ENCODE measurements at places on chromosomes 7 and 10.

- no peak for DNase-seq
Measured at GRCh38 chr7:155458111-155458877, at the start of gene EN2. EN2 (plus strand) TSS chr7:155458129; CDS start chr7:155458378, 249 bp downstream.

GRCh38 chr7:101687791-101688182, 58.7 kb upstream of the MYL10 start:
- DNase-seq = no peak

- DNase-seq = no peak
Measured at GRCh38 chr7:22601408-22601807, 101.4 kb upstream of the STEAP1B start.

- DNase-seq = no peak
Measured at GRCh38 chr10:30962522-30962921, 69.1 kb downstream of the ZNF438 start.

DNA sequence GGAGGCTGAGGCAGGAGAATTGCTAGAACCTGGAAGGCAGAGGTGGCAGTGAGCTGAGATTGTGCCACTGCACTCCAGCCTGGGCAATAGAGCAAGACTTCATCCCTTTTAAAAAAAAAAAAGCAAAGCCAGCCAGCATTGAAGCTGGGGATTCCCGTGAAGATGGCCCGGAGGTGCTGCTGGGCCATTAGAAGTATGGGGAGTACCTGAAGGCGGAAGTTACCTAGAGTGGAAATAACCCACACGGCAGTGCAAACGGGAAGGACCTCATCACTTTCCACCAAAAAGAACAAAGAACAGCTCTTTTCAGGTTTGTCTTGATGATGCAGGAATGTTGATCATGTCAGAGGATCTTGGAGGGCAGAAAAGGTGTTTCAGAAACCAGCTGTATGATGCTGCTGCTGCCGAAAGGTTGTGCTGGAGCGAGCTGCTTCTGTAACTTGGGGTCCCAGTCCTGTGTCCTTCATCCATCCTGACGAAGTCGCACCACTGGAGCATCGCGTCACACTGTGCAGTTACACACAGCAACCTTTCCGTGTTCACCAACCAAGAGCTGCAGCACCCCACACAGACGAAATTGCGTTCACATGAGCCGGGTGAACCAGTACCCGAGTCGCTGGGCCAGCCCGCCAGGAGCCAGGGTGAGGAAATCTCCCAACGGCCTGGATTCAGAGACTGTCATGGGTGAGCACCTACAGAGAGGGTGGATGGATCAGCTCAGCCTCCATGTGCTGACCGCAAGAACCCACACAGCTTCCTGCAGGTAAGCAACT, 8.2 kb downstream of the ZFAND2A start:
- DNase-seq = no peak

DNA sequence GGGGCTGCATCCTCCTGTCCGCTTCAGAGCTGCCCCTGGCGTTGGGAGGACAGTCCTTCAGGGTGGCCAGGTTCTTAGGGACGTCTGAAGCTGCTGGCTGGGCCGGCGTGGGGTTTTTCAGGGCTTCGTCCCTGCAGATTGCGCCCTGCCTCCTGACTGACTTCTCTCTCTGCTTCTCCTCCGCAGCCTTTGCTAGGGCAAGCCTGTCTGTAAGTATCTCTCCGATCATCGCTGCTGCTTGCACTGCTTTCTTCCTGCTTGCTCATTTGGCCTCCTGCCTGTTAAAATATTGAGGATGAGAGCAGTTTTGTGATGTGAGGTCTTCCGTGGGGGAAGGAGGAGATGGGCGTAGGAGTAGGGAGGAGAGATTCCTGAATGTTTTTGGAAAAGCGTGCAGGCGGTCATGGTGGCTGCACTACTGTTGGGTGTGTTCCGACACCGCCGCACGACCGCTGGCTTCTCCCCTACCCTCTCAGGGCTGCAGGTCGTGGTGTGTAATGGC, 25.3 kb downstream of the PFKFB3 start:
- no peak for DNase-seq

DNA sequence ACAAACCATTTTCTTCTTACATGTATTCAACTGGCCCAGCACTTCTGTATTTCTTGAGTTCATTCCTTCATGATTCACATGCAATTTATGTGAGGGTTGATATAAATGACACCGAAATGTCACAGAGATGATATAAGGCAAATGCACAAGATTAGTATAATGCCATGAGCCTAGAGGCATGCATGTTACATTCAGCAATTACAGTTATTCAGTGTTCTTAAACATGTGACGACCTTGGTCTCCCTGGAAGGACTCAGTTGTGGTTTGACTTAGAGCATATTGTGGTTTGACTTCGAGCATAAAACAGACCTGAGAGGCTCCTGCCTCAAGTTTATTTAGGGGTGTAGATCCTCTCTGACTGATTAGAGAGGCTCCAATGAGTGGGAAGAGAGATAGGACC, 752.1 kb upstream of the POM121L12 start:
- no peak for DNase-seq

- DNase-seq = peak; percentile 72
Measured at GRCh38 chr10:114801411-114801813, 20.2 kb upstream of the FHIP2A start.

GRCh38 chr7:23925088-23925487, 215.1 kb downstream of the STK31 start:
- no peak for DNase-seq

DNA sequence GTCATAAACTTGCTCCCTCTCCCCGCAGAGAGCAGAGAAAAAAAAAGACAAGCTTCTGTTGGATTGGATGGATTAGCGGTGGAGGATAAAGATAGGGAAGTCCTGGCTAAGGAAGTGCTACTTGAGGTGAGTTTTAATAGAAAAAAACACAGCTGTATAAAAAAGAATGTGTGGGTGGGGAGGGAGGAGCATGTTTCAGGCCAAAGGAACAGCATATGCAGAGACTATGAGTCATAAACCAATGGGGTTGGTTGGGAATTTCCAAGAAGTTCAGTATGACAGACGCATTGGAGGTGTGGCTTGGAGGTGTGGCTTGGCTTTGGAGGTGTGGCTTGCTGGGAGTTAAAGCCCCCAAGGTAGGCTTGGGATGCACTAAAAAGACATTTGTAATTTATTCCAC, 103.0 kb upstream of the LSM8 start:
- peak; percentile 56 for DNase-seq

GRCh38 chr10:62755662-62756653, 48.6 kb upstream of the ADO start:
- DNase-seq = no peak

DNA sequence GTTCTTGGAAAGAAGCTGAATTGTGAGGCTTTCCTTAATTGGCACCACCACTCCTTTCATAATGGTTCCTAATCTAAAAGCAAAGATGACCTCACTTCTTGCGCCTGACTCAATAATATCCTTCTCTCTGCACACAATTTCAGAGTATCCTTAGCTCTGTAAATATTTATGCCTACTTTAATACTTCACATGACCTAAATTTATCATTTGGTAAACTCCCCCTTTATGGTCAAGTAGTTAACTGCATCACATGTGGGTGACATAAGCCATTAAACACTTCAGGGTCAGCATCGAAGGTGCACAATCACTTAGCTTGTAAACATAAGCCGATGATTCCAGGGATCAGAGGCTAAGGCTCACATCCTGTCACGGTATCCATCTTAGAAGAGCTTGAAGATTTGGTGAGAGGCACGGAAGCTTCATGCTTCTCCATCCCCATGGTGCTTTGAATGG, 7.3 kb upstream of the RHOBTB1 start:
- DNase-seq = no peak

- no peak for DNase-seq
Measured at GRCh38 chr10:91220954-91221675, 652 bp downstream of the PCGF5 start.

- no peak for DNase-seq
Measured at GRCh38 chr7:26151650-26151952, 397 bp upstream of the NFE2L3 start.

DNA sequence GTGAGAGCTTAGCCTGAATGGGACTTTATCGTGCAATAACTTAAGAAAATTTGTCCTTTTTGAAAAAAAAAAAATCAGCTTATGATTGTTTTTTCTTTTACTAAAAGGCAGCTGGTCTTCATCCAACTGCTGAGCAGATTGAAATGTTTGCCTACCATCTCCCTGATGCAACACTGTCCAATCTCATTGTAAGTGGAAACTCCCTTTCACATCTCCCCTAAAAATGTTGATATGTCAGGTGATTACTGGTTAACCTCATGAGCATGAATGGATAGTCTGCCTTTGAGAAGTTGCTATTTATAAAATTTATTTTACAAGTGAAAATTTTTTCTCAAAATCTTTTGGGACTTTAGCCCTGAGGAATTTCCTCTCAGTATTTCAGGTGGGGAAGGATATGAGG, 17.8 kb upstream of the HKDC1 start:
- peak; percentile 51 for DNase-seq
